Psoas muscle (tissue), 8 donors: ENCODE measurements at places on chromosomes 7 and 10. TPM values are rescaled to one million over a fixed set of nuclear protein-coding genes. Genes with fewer than 3 reads are reported as not detected.
A peak's percentile ranks its signal among the peaks of the same experiment; 100 is the strongest.

GRCh38 chr10:100338434-100339036 is 8.5 kb upstream of the SCD start:
- H3K27me3 ChIP-seq: no peaks in the 10 kb centered on the region
- H3K27ac ChIP-seq: no peak overlapping the region
- peak; percentile 71 for DNase-seq
- H3K36me3 ChIP-seq: no peaks in the 10 kb centered on the region

ANXA8L1 gene
- total RNA-seq: 0.15 TPM

- H3K36me3 ChIP-seq: no peaks in the 10 kb centered on the region
- no peak overlapping the region for H3K27ac ChIP-seq
- no peaks in the 10 kb centered on the region for H3K27me3 ChIP-seq
Measured at GRCh38 chr10:97531401-97531986, 32.8 kb downstream of the UBTD1 start.

DNA sequence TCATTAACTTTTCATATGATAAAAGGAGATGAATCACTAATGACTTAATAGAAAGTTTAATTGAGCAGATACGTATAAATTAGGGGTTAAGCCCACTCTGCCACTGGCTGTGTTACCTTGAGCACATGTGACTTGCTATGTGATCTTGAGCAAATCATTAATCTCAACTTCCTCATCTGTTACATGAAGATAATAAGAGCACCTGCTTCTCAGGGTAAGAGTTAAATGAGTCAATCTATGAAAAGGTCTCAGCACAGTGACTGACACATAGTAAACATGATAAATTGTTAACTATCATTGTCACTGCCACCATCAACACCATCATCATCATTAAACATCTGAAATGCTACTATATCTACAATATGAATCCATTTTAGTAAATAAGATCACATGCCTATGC is 110.8 kb downstream of the TPK1 start:
- no peaks in the 10 kb centered on the region for H3K36me3 ChIP-seq
- no peak overlapping the region for H3K4me3 ChIP-seq
- DNase-seq: no peak

GRCh38 chr7:141649137-141649864 is 52.7 kb downstream of the DENND11 start:
- no peaks in the 10 kb centered on the region for H3K27me3 ChIP-seq
- DNase-seq: no peak
- H3K36me3 ChIP-seq: peaks cover 26% of the 10 kb centered on the region

- H3K4me3 ChIP-seq: no peak overlapping the region
- no peaks in the 10 kb centered on the region for H3K36me3 ChIP-seq
- H3K27ac ChIP-seq: no peak overlapping the region
- H3K27me3 ChIP-seq: no peaks in the 10 kb centered on the region
- DNase-seq: no peak
Measured at GRCh38 chr7:33961948-33962347, 56.6 kb downstream of the BMPER start.

DNA sequence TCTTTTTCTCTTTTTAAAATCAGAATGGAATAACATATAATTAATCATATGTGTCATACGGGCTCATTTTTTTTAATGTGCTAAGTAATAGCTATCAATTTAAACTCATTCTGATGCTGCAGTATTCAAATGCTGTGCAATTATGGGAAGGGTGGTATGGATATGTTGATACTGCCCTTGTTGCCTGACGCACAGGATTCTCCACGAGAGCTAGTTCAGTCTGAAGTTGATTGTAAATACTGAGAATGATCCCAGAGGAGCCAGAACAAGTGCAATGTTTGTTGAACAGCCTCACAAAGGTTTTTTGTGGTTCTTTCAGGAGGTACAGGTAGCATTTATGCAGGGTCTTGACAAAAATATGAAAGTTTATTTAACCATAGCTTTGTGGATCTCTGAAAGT is 13.4 kb downstream of the NPY start:
- no peak overlapping the region for H3K27ac ChIP-seq
- no peaks in the 10 kb centered on the region for H3K27me3 ChIP-seq

DNA sequence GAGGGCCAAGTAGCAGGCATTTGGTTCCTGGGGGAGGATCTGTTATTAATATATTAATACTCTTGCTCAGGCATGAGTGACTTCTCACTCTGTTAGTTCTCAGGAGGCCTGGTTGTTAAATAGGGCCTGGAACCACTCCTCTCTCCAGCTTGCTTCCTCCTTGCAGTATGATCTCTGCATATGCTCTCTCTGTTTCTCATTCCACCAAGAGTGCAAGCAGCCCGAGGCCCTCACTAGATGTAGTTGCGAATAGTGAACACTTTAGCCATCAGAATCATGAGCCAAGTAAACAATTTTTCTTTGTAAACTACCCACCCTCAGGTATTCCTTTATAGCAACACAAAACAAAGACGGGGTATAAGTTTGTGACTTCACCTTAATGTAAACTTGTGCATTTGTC is 784.3 kb downstream of the DNAJB9 start:
- H3K4me1 ChIP-seq: no peaks in the 10 kb centered on the region
- H3K27me3 ChIP-seq: no peaks in the 10 kb centered on the region
- H3K27ac ChIP-seq: no peak overlapping the region
- H3K4me3 ChIP-seq: no peak overlapping the region
- DNase-seq: no peak

GRCh38 chr7:159128767-159129166 is 15.9 kb downstream of the VIPR2 start:
- no peak overlapping the region for H3K27ac ChIP-seq
- no peaks in the 10 kb centered on the region for H3K4me1 ChIP-seq
- no peaks in the 10 kb centered on the region for H3K36me3 ChIP-seq
- no peaks in the 10 kb centered on the region for H3K27me3 ChIP-seq
- no peak for DNase-seq
- H3K4me3 ChIP-seq: no peak overlapping the region

GRCh38 chr10:23891301-23891700 is 317.6 kb upstream of the KIAA1217 start:
- no peak for DNase-seq
- H3K36me3 ChIP-seq: no peaks in the 10 kb centered on the region
- no peak overlapping the region for H3K4me3 ChIP-seq
- H3K4me1 ChIP-seq: no peaks in the 10 kb centered on the region
- H3K27ac ChIP-seq: no peak overlapping the region
